ENCODE measurements at places on chromosomes 3 and 15.
A peak's percentile ranks its signal among the peaks of the same experiment; 100 is the strongest.

GRCh38 chr3:188227442-188227841, 73.5 kb downstream of the LPP start:
- no peak for DNase-seq

- no peak for DNase-seq
Observed at GRCh38 chr3:173932624-173933023, 535.1 kb downstream of the NLGN1 start.

DNA sequence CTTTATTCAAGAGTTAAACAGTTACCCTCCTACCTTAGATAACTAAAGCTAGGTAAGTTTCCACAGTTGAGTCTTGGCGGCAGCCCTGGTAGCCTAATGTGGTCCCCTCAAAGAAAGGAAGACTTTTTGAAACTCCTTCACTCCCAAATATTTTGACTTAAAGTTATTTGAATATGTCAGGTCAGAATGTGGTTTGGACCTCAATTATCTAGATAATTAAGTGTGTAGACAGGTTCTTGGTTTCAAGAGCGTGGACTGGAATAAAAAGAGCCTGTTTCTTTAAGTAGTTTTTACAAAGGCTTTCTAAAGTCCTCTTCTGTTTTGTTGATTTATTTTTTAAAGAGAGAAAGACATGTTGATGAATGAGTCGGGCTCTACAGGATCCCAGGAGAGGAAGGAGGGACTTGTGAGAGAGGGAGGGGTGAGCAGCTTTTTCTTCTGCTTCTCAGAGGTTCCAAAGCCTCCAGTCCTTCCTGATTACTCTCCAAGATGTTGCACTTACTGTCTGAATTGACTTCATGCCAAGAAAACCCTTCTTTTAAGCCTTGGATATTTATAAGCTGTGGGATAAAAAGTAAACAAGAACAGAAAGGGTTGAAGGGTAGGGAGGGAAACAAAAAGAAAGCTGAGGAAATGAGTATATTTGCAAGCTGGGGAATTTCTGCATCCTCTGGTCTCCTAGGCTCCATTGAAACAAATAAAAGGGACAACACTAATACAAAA, 457.4 kb downstream of the IGSF11 start:
- no peak for DNase-seq

- no peak for DNase-seq
Observed at GRCh38 chr15:27589260-27589659, 509.9 kb downstream of the OCA2 start.

- DNase-seq = peak; percentile 84
Observed at GRCh38 chr15:40906091-40906990, 12.1 kb downstream of the VPS18 start.

- no peak for DNase-seq
Observed at GRCh38 chr15:45064386-45064785, 41.4 kb downstream of the SORD start.

DNA sequence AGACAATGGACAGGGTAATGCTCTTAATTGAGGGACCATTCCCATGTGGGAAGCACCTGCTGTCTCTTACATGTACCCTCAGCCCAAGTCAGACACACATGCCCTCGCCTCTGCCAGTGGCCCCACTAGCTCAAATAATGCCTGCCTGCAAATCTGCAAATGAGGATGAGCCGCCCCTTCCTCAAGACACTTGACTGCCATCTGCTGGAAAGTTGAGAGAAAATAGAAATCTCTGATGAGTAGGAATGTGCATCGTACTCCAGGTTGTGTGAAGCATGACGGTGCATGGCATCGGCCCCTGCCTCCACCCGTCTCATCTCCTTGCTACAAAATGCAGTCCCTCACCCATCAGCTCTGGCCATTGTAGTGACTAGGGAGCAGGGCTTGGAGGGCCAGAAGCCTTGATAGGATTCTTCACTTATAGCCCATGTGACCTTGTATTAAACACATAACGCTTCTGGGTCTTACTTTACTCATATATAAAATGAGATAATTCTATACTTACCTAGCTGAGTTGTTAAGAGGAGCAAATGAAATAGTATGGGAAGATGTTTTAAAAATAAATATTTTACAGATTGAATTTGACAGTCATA, 6.3 kb upstream of the SCN5A start:
- no peak for DNase-seq

DNA sequence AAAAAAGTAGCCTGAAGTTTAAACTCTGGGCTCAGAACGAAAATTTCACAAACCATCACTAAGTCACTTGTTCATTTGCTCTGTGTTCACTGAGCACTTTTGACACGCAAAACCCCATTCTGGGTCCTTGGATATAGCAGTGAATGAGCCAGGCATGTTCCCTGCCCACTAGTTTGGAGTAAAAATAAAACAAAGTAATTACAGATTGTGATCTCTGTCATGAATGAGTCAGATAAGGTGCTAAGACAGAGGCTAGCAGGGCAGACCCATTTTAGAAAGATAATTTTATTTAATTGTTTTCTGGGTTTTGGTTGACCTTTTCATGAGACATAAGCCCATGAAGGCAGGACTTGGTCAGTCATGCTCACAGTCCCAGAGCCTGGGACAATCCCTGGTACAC, 84.1 kb upstream of the ARHGEF3 start:
- DNase-seq = no peak

GRCh38 chr3:79983118-79983517, 215.3 kb upstream of the ROBO1 start:
- no peak for DNase-seq

GRCh38 chr15:53978253-53978906, at the start of gene UNC13C:
Gene UNC13C (plus strand): TSS chr15:53978441. CDS start chr15:54012904, 34,463 bp downstream.
- no peak for DNase-seq

GRCh38 chr3:124007186-124007585, 15.3 kb upstream of the ROPN1 start:
- no peak for DNase-seq

- DNase-seq = no peak
Observed at GRCh38 chr15:100186366-100186765, 155.4 kb downstream of the ADAMTS17 start.

- DNase-seq = no peak
Observed at GRCh38 chr3:52023860-52024764, 28.4 kb upstream of the RPL29 start.

GRCh38 chr3:35320646-35321407, 318.5 kb upstream of the ARPP21 start:
- no peak for DNase-seq

DNA sequence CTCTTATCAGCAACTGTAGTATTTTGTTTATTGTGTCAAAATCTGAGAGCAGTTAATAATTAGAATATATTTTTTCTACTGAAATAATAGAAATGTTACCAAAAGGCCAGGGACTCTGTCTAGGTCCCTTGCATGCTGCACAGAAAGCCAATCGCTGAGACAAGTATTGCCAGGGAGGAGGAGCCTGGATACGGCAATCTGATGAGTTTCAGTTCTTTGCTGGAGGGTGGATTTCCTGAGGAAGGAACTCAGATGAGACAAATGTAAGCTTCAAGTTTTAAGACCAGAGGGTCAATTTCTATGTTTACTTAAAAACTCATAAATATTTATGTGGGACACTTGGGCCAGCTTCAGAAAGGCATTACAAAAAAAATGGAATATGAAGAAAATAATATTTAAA, 252.2 kb downstream of the GABRG3 start:
- no peak for DNase-seq

- no peak for DNase-seq
Observed at GRCh38 chr3:20046556-20046955, 6.3 kb downstream of the KAT2B start.

GRCh38 chr3:195999896-196000295, 82.0 kb downstream of the TFRC start:
- no peak for DNase-seq

- DNase-seq = no peak
Observed at GRCh38 chr3:14517601-14518431, 22.3 kb downstream of the GRIP2 start.

- DNase-seq = no peak
Observed at GRCh38 chr3:85652360-85652759, 693.6 kb downstream of the CADM2 start.

GRCh38 chr15:74505837-74506514, 35.0 kb upstream of the ARID3B start:
- DNase-seq = no peak

DNA sequence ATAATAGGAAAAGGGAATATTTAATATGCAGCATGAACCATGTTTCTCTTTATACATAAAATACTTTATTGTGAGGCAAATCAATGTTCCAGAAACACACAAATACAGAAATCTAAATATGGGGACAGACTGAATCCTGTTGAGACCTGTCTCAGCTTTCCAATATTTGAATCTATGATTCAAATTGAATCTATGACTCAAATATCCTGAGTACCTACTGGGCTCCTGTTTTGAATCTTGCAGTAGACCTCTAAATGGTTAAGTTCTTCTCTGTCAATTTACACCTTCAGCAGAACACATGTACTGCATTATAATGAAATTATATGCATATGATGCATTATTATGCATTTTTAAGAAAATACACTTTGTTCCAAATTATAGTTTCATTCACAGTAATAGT, 143.2 kb upstream of the PLXND1 start:
- DNase-seq = no peak

- DNase-seq = no peak
Observed at GRCh38 chr3:196335503-196335948, 2.7 kb downstream of the TM4SF19 start.

- no peak for DNase-seq
Observed at GRCh38 chr15:26103002-26103404, 239.9 kb upstream of the ATP10A start.

DNA sequence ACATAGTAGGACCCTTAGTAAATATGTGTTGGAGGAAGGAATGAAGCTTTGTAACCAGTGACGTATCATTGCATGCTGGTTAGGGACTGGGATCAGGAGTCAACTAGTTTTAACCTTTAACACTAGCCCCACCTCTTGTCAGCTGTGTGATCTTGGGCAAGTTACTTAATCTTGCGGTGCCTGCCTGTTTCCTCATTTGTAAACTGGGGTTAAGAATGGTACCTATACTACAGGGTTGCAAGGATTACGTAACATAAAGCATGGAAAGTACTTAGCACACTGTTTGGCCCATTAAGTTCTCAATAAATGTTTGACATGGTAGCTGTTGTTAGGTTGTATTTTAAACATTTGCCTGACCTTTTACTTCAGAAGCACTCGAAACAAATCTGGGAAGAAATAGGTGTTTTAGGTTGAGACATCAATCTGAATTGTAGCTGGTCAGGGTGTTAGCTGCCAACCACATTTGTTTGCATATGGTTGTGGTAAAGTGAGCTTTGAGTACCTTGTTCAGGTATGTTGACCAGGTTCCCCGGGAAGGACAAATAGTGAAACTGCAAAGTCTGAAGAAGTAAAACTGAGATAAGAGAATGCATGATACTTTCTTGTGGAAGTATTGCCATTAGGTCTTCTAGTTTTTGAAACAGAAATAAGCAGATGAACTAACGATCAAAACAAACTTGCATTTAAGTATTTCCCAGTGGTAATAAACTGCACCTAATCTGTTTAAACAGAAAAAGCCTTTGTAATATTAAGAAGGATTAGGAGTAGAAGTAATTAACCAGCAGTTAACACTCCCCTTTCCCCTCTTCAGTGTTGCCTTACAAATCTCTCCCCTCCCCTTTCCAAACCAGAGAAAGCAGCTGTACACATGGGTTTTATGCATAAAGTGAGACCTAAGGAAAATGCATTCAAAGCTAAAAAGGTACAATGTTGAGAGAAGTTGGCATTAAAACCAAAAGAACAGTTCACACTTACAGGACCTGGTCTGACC, 25.8 kb upstream of the SCAANT1 start:
- peak; percentile 61 for DNase-seq

GRCh38 chr3:115789481-115789880, 166.2 kb downstream of the GAP43 start:
- no peak for DNase-seq

DNA sequence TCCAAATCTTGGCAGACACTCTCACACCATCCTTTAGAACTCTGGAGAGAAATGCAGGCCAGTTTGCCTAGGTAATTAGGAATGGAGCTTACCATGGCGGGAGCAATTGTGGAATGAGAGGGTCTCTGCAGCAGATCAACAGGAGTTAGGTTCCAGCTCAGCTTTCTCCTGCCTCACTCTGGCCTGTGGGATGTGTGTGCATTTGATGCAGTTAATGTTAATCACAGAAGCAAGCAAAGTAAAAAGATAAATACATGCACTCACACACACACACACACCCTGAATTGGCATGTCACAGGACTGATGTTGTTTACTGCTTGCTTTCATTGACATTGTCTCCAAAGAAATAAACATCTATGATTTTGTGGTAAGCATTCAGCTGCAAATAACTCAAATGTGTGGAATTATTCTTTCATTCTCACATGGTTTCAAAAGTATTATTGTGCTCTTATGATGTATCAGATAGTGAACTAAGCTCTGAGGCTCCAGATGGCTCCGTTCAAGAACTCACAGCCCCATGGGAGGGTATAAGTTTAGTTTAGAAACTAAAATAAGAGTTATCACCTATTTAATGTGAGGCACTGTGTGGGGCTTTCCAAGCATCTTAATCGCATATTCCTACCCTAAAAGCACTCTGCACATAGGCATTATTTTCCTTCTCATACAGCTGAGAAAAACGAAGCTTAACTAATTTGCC, 31.3 kb upstream of the BFSP2 start:
- DNase-seq = no peak

DNA sequence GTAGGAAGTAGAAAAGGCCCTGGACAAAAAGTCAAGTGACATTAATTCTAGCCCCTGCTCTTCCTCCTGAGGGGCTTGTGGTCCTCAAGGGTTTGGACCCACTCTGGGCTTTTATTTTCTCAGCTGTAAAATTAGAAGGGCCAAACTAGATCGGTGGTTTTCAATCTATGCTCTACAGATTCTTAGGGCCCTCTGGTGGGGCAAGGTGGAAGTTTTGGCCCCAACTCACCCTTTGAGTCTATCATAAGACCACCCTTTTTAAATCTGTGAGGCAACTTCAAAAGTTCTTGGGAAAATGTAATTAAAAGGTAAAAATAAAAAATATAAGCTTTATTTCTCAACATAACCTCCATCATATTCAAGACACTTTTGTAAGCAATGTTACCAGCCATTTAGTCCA, 25.6 kb upstream of the CFAP161 start:
- DNase-seq = no peak

DNA sequence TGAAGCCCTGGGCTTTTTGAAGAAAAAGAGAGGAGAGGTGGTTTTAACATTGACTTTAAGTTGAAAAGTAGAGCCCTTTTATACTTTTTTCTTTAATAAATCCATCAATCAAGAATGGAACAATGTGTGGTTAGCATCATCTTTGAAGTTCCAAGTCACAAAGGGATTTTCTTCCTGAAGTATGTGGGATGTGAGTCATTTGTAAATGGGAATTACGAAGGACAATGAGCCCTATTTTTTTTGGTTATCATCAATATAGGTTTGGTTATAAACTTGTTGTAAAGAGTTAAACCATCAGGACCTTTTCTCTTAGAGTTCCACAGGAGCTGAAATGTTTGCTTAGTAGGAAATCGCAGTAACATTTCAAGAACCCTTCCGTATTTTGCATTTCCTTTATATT, 38.3 kb downstream of the PIK3CA start:
- DNase-seq = no peak

GRCh38 chr15:81502439-81502838, 128.4 kb upstream of the TMC3 start:
- DNase-seq = no peak

- DNase-seq = no peak
Observed at GRCh38 chr3:172606021-172606420, 82.8 kb upstream of the TNFSF10 start.

Data from CD4-positive, alpha-beta T cell treated with Interferon gamma for 1 hour (primary cell).